Activated T-cell treated with anti-CD3 and anti-CD28 coated beads, Interleukin-2, amount 50 U/mL, for 72 hours (primary cell): ENCODE measurements at places on chromosomes 3 and 15.

DNA sequence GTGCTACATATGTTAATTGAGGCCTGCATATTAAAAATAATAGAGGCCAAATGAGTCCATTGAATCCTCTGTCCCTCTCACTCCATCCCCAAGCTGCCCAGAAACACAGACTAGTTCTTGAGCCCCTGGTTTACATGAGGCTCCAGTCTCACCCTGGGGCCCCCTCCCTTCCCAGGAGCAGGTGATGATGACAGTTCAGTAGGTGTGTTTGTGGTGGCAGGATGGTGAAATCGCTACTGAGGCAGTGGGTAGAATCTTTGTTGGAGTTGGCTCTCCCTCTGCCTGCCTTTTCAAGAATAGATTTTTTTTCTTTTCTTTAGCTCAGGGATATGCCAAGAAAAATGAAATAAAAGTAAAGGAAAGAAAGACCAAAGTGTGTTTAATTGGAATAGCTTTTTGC is 288.7 kb downstream of the EPHB1 start:
- DNase-seq, result no peak

DNA sequence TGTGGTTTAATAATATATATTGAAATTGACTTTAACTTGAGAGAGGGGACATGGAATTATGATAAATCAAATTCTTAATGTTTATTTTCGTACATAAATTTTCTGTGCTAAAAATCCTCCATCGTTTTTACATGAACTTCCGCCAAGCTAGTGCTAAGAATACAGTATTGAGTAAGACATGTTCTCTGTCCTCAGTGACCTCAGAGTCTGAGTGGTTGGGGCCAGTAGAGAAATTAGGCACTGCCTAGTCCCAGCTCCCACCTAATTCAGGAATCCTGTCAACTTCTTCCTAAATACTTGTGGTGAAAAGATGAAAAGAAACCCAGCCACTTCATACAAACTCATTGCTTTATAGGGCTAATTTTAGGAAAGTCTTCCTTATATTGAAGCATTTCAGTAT is 110.3 kb downstream of the PPP2R3A start:
- DNase-seq, result no peak

DNA sequence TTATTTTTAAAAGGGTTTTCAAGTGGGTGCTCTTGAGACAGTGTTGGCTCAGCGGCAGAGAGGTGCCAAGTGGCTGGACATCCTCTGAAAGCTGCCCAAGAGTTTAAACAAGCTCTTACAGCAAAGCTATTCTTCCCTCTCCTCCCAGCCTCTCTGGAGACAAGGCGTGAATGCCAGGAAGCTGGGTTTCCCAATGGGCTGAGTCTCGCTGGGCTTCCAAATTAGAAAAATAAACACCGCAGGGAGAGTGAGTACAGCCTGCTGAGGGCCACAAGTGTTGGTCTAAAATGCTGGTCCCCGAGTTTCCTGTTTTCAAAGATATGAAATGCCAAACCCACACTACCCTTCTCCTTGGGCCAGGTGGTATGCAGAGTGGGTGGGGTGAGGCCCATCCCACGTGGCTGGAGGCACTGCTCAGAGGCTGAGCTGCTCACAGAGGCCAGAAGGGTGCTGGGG is 36.4 kb downstream of the ZDHHC3 start:
- DNase-seq, result no peak

DNA sequence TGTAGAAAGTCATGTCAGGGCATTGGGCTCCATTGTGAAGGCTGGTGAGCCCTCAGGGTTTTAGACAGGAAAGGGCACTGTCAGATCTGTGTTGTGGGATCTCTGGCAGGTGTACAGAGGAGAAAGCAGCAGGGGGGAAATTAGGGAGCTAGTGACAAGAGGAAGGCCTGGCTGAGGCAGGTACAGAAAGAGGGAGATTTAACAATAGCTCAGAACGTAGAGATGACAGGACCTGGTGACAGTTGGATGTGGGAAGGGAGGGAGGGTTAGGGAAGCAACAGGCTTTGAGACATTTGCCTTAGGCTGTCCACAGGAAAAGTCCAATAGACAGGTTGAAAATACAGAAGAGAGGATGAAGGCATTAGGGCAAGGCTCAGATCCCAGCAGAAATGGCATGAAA is 288.1 kb downstream of the EPHB1 start:
- DNase-seq, result no peak

DNA sequence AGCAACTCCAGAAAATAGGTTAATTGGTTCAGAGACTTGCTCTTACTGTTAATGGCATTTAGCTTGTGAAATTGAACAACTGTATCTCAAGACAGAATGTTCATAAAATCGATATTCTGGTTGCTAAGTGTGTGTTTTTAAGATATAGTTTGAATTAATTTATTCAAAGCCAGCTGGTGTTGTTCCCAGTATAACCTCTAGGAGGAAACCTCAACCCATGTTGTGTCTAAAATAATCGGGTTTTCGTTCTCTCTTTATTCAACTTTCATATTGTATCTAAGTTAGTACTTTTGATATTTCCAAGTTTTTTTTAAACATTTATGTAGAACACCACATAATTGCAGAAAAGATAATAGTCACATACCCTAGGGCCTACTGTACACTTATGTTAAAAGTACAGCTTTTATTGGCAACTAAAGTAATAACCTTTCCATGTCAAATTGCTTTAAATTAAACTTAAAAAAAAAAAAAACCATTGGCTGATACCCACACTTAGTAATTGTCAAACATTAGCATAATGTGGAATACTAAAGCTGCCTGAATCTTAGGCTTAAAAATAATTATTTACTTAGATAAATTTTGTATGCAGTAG is 90.9 kb downstream of the SAMMSON start:
- DNase-seq, result no peak
